Mesothelial cell of epicardium (in vitro differentiated cells): ENCODE measurements at places on chromosomes 7 and 10.

- no peak overlapping the region for H3K27ac ChIP-seq
- H3K4me1 ChIP-seq, result peaks cover 6% of the 10 kb centered on the region
- no peak overlapping the region for H3K4me3 ChIP-seq
- H3K27me3 ChIP-seq, result peaks cover 8% of the 10 kb centered on the region
These were observed 123.4 kb downstream of the REEP3 start for GRCh38 chr10:63644418-63645142.

DNA sequence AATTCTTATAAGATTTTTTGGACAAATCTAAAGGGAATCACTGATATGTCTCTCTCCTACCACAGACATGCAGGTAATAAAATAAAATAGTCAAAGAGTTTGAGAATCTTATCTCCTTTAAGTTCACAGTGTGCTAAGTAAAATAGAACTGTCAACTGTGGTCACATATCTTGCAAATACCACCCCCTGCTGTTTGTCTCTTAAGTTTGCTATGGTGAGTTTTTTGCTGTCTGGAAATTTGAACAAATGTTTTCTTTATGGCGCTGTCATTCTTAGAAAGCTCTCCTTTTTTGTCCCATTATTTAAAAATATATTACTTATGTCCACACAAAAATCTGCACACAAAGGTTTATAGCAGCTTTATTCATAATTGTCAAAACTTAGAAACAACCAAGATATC is 19.6 kb downstream of the GIMAP5 start:
- H3K4me1 ChIP-seq, result no peaks in the 10 kb centered on the region
- no peak overlapping the region for H3K4me3 ChIP-seq
- no peak overlapping the region for H3K27ac ChIP-seq
- DNase-seq, result no peak
- no peaks in the 10 kb centered on the region for H3K36me3 ChIP-seq

DNA sequence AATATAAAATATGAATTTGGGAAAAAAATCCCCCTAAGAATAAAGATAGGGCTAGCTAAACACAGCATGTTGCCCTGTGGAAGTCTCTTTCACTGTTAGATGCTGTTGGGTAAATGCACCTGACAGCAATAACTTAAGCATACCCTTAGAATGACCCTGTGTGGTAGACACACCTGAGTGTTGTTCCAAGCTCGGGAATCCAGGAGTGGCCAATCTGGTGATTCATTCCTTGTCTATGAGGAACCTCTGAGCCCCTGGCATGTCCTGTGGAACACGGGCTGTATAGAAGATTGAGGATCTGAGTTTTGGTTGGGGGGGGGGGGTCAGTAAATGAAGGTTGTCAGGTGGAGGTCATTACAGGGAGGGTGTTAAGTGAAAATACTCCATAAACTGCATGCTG is 730.0 kb upstream of the IGFBP3 start:
- H3K27ac ChIP-seq, result peak overlapping the region; percentile 84
- no peak for DNase-seq
- H3K27me3 ChIP-seq, result no peaks in the 10 kb centered on the region
- peaks cover 19% of the 10 kb centered on the region for H3K4me1 ChIP-seq
- H3K4me3 ChIP-seq, result no peak overlapping the region
- H3K36me3 ChIP-seq, result peaks cover 12% of the 10 kb centered on the region

- no peak overlapping the region for H3K4me3 ChIP-seq
- H3K27ac ChIP-seq, result no peak overlapping the region
- H3K36me3 ChIP-seq, result no peaks in the 10 kb centered on the region
- H3K4me1 ChIP-seq, result peaks cover 6% of the 10 kb centered on the region
- peak; percentile 32 for DNase-seq
These were observed 199.5 kb upstream of the PPP2R2D start for GRCh38 chr10:131701131-131701947.
